ENCODE measurements at places on chromosomes 3 and 15. TPM values are rescaled to one million over a fixed set of nuclear protein-coding genes. Genes with fewer than 3 reads are reported as not detected.
A peak's percentile ranks its signal among the peaks of the same experiment; 100 is the strongest.

The KNG1 gene
- polyA plus RNA-seq: not detected

DNA sequence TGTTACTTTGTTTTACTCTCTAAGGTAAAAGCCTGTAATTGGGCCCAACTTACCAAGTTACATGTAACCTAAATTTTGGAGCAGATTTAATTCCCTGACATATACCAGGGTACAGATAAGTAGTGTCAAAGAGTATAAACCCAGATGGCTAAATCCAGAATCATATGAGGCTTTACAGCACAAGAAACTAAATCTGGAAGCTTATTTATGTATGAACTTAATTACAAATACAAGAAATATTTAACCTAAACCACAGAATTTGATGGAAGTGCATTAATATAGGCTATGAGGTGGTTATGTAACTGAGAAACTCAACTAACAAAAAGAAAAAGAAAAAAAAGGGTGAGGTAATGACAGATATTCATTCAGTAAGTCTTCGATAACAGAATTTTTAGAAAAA is 930.2 kb upstream of the ALCAM start:
- DNase-seq: no peak

GRCh38 chr3:148723631-148724030 is 25.9 kb downstream of the AGTR1 start:
- no peak for DNase-seq

DNA sequence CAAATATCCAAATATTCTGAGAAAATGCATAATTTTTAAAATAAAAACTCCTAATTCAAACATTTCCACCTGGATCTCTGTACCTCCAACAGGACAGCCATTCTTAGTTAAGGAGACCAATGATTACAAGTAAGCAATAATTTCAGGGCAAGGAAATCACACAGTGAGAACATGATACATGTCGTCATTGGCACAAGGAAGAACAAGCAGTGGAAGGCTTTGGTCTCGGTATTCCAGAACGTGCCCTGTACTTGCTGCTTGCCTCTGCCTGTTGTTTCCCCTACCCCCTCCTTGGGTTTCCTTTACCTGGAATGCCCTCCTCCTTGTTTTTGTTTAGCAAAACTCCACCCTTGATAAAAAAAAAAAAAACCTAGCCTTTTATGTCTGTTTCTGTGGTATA is 72.8 kb downstream of the PPM1L start:
- no peak for DNase-seq

DNA sequence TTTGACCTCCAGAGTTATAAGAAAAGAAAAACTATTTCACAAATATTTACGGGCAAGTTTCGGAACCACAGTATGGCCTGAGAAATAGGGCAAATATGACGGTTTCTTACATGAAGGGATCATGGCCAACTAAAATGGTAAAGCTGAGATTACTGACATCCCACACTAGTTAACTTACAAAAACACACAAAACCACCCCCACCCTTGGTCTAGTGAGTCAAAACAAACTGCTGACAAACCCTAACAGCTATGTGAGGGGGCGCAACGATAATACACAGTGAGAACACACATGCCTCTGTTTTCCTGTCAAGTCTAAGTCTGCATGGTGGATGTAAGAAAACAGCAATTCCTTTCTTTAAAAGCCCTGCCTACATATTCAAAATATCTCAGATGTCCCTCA is 32.3 kb downstream of the CBLB start:
- DNase-seq: no peak

DNA sequence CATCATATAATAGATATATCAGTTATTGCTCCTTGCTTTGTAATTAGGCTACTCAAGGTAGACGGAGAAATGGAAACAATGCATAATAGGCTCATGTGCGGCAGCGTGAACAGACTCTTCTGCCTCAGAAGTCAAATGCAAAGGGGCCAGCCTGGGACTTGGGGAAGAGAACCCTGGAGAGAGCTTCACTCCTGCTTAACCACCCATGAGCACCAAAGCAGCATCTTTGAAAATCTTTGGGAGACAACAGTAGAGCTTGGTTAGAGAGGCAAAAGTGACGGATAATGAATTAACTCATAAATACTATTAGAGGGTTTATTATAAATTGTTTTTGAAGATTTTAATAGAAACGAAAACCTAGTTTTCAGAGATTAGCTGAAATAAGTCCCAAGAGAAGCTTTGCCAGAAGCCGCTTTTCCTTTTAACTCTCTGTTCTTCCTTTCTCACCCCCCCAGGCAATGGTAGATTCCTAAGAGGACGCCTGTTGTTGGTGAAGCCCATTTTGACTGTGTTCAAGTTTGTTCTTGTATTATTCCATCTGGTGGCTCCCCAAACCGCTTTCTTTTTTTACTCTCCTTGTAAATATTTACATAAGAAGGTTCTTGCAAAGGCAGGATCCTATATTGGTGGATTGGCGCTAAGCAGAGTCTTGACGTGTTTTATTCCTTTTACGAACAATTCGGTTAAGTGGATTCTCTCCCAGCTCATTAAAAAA is 196.0 kb upstream of the TPRG1 start:
- peak; percentile 68 for DNase-seq

DNA sequence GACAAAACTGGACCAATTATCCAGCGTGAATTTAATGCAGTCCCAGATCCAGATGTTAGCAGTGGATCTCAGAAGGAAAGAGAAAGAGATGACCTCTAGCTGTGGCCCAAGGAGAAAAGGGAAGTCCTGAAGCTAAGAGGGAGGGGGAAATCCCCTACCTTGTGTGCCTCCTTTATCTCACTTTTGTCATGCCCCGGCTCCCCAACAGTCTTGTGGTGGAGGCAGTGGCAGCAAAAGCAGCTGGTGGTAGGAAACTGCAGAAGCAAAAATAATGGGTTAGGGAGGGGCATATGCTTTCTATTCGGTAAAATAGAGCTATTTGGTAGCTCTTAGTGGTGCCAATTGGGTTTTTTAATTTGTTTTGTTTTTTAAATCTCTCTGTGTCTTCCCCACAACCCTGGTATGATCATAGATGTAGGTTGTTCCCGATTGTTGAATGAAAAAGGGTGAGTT is 56.5 kb downstream of the MCTP2 start:
- no peak for DNase-seq

GRCh38 chr3:177828208-177828565 is 630.9 kb upstream of the TBL1XR1 start:
- DNase-seq: no peak

DNA sequence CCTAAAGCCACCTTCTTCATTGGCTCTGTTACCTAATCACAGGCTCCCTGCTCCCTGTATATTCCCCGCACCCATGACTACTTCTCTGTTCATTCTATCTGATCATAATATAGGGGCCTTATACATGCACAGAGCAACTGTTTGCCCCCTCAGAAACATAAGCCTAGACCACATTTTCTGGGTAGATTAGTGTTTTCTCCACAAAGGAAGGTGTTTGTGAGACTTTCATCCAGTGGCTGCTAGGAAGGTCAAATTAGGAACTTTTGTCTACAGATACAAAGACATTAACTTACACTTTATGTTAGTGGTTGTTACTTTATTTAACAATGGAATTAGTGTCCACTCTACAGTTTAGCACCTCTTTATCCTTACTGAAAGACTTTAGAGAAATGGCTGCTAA is 174.9 kb downstream of the GHSR start:
- no peak for DNase-seq

- no peak for DNase-seq
Measured at GRCh38 chr15:66292571-66293418, 573 bp upstream of the DIS3L start.
